ENCODE measurements at places on chromosomes 7 and 10. TPM values are rescaled to one million over a fixed set of nuclear protein-coding genes. Genes with fewer than 3 reads are reported as not detected.

ADAP1 gene
- 4.4 TPM for total RNA-seq

ATRNL1 gene
- total RNA-seq: 0.30 TPM

SYNPO2L gene
- total RNA-seq: not detected

HPS1 gene
- total RNA-seq: 28.1 TPM

EZH2 gene
- total RNA-seq: 23.3 TPM

NEUROG3 gene
- total RNA-seq: not detected

FAM131B gene
- total RNA-seq: 0.49 TPM

KLLN gene
- total RNA-seq: 0.66 TPM

PRSS1 gene
- not detected for total RNA-seq

GLI3 gene
- 0.09 TPM for total RNA-seq

HGF gene
- total RNA-seq: 0.01 TPM

DDX21 gene
- 130 TPM for total RNA-seq

COL17A1 gene
- 2.7 TPM for total RNA-seq

ADAM12 gene
- 5.4 TPM for total RNA-seq

MAGI2 gene
- total RNA-seq: 0.46 TPM

WDFY4 gene
- not detected for total RNA-seq

MRPS17 gene
- total RNA-seq: 26.6 TPM

IFIT3 gene
- total RNA-seq: 5.9 TPM

ATOH7 gene
- total RNA-seq: 0.29 TPM

CTAGE8 gene
- not detected for total RNA-seq

SEMA3E gene
- 2.9 TPM for total RNA-seq

FFAR4 gene
- total RNA-seq: 0.14 TPM

CDK14 gene
- total RNA-seq: 0.42 TPM

GRID2IP gene
- total RNA-seq: not detected

PRKCQ gene
- total RNA-seq: 4.0 TPM

RADIL gene
- total RNA-seq: 2.8 TPM

DRGX gene
- total RNA-seq: 0.09 TPM

MSS51 gene
- total RNA-seq: 0.71 TPM

ELFN1 gene
- total RNA-seq: 0.48 TPM

PRTFDC1 gene
- 17.2 TPM for total RNA-seq

TFPI2 gene
- total RNA-seq: 259 TPM

PSD gene
- total RNA-seq: 0.42 TPM

CYP3A5 gene
- 2.5 TPM for total RNA-seq

CAMK2G gene
- total RNA-seq: 18.3 TPM

MEOX2 gene
- not detected for total RNA-seq
